ENCODE measurements at places on chromosomes 16 and 17.

GRCh38 chr16:8377864-8378263 lies 212.4 kb downstream of the TMEM114 start:
- no peak for DNase-seq

GRCh38 chr16:56950881-56951771 lies 10.6 kb upstream of the CETP start:
- peak; percentile 68 for DNase-seq

DNA sequence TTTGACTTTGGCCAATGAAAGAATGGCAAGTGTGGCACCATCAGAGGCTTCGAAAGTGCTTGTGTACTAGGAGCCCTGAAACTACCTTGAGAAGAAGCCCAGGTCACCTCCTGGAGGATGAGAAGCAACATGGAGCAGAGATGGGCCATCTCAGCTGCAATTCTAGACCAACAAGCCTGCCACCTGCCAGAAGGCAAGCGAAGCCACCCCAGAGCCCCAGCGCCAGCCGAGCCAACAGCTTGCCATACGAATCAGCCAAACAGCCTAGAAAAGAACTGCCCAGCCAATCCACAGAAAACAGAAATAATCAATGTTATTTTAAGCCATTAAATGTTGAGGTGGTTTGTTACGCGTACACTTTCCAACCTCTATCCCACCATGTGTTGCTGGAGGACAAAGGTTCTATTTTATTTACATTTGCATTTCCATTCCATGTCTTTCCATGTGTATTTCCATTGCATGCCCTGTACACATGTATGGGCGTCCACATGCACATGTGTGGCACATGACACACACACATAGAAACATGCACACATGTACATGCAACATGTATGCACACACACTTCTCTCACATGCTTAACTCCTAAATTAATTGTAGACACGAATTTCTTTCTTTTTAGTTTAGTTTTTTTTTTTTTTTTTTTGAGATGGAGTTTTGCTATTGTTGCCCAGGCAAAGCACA lies 144.3 kb upstream of the TNRC6C start:
- DNase-seq, result no peak

GRCh38 chr16:62965831-62966230 lies 929.6 kb upstream of the CDH8 start:
- DNase-seq, result no peak

DNA sequence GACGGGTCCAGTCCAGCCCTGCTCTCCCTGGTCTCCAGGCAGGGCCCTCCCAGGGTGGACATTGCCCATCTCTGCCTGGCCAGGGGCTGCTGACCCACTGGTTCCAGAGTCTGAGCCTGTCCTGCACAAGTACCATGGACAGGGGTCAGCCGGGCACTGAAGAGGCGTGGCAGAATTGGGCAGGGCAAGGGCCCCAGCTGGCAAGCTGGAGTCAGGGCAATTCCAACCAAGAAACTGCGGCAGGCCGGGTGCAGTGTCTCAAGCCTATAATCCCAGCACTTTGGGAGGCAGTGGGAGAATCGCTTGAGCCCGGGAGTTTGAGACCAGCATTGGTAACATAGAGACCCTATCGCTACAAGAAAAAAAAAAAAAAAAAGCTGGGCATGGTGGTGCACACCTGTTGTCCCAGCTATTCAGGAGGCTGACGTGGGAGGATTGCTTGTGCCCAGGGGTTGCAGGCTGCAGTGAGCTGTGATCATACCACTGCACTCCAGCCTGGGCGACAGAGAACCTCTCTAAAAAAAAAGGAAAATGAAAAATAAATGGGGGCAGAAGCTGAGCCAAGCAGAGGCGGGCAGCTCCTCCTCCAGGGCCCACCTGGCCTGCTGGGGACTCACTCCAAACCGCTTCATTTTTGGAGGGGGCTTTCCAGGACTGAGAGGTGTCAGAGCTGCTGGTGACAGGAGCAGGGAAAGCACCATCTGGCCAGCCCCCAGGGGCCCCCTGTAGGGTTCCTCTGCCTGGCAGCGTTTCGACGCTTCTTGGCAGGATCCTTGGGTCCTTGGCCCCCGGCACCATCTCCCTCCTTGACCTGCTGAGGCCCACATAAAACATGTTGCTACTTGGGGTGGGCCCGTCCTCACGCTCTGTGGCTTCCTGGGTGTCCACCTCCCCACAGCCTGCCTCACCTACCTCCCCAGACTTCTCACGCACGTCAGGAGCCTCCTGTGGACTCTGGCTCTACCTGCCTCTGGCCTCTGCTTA lies 2.9 kb upstream of the MAFG start:
- no peak for DNase-seq

- no peak for DNase-seq
Observed at GRCh38 chr16:51255349-51255972, 104.4 kb upstream of the SALL1 start.

GRCh38 chr17:41547921-41548843 lies 20.1 kb upstream of the KRT19 start:
- peak; percentile 78 for DNase-seq

DNA sequence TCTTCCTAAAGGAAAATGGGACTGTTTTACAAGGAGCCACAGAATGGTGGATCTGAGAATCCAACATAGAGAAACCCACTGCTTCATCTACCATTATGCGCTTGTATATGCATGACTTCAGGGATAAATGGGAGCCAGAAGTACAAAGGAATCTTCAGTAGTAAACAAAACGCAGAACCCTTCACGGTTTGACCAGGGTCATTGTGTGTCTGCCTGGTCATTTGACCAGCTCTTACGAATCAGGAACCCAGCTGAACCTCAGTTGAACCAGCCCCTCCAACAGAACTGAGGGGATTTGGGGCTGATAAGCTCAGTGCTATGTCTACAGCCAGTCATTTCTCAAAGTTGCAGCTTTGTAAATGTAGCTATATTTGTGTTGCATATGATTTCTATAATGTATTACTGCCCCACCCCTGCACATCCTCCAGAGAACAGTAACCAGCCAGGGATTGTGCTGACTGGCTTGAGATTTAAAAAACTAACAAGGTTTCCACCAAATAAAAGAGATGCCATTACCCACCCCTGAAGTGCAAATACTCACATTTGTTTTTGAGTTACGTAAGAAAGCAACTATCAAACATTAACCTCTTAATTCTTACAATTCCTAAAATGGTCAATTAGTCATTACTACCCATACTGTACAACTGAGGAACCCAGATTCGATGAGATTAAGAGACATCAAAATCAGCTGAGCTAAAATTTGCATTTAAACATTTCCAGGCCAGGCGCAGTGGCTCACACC lies 6.3 kb downstream of the CMTM4 start:
- DNase-seq, result no peak
